HL-60 (cell line): ENCODE measurements at places on chromosomes 3 and 15.

- no peak for DNase-seq
Observed at GRCh38 chr3:179608931-179609720, 4.5 kb downstream of the NDUFB5 start.

DNA sequence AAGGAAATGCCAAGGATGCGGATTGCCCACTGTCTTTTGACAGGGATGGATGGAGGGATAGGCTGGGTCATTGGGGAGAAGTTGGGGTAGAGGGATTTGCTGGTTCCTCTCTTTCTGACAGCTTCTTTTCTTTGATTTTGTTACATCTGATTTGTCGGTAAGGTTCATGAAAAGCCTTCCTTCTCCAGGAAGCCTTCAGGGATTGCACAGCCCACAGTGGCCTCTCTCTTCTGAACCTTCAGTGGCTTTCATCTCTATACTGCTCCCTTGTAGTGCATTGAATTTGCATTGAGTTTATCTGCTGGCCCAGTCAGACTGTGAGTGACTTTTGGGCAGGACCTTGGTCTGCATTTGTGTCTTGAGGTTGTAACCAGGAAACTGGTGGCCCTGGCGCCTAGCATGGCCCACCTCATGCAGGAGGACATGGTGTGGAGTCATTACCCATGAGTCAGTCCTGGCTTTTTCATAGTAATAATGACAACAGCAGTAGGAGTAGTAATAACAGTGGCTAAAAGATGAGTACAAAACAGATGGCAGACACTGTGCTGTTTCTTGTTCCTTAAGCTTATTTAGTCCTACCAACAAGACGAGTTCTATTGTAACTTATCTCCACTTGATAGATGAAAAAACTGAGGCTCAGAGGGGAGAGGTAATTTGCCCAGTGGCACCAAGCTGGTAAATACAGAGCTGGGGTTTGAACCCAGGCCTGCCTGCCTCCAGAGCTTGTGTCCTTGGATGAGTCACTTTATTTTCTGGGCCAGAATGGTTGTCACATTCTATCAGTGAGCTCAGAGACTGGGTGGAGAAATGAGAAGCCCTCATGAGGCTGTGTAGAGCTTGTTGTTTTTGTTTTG, 28.4 kb downstream of the SMAD6 start:
- no peak for DNase-seq

- no peak for DNase-seq
Observed at GRCh38 chr15:56948764-56949101, 30.3 kb downstream of the TCF12 start.

- DNase-seq, result no peak
Observed at GRCh38 chr3:5616873-5617272, 429.4 kb downstream of the EDEM1 start.

- no peak for DNase-seq
Observed at GRCh38 chr3:172098698-172099494, 59.5 kb downstream of the FNDC3B start.

- DNase-seq, result no peak
Observed at GRCh38 chr3:179971280-179971679, 65.5 kb downstream of the PEX5L start.

DNA sequence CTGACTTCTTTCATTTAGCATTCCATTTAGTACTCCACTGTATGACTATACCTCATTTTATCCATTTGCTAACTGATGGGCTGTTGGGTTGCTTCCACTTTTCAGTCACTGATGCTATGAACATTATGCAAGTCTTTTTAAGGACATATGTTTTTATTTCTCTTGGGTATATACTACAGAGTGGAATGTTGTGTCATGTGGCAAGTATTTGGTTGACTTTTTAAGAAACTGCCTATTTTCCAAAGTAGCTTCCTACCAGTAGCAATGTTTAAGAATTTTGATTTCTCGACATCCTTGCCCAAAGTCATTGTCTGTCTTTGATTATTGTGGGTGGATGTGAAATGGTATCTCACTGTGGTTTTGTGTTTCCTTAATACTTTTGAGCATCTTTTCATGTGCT, 110.1 kb upstream of the TPM1 start:
- DNase-seq, result no peak
